GOT3 (cell line): ENCODE measurements at places on chromosomes 1 and 21.

DNA sequence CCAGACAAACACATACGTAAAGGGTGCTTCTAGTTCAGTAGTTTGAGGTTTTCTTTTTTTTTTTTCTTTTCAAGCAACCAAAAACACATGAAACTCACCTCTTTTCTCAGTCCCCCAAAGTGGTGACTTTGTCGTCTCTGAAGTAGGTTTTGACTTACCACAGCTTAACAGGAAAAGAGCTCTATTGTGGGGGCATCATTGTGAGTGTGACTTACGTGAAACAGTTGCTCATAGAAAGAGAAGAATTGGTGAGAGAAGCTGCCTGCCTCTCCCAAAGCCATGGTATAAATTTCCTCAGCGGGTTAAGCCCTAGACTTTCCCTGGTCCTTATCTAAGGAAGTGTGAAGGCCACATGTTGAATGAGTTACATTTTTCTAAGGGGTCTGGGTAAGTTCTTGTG lies 11.9 kb downstream of the FASLG start:
- DNase-seq: no peak

- DNase-seq: no peak
Measured at GRCh38 chr1:48266576-48266975, 44.1 kb downstream of the SLC5A9 start.

DNA sequence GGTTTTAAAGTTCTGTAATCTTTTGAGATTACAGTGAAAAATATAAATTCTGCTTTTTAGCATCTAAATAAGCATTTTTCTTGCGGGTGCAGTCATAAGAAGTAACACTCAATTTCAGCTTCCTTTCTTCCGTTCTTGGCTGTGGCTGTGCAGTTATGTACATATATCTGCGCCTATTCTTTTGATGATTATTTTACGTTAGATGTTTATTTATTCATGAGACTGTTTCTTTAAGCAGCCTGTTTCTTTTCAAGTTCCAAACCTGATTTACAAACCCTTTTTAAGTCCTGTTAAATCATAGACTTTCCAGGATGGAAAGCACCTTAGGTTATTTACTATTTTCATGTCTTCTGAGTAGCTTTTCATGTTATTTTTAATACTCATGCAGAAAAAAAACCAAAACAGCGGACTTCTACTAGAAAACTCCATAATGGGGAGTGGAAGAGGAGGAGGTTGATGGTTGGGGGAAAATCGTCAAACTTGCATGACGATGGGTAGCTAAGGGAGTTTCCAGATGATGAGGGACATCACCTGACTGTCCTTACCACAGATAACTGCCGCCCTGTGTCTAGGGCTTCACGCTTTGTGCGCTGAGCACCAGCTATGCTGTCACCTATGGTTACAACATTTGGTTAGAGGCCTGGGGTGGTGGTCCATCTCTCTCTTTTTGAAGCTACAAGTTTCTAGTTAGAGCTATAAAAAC lies 2.6 kb downstream of the PRDM2 start:
- DNase-seq: no peak

GRCh38 chr1:179820226-179820970 lies 57.2 kb downstream of the TOR1AIP2 start:
- no peak for DNase-seq

GRCh38 chr21:44653123-44653522 lies 1.3 kb downstream of the KRTAP12-4 start:
- DNase-seq: no peak

GRCh38 chr1:161966067-161966466 lies 57.6 kb downstream of the OLFML2B start:
- no peak for DNase-seq

GRCh38 chr1:180135535-180135934 lies 19.1 kb upstream of the QSOX1 start:
- DNase-seq: no peak

GRCh38 chr21:41651830-41652229 lies 115.0 kb downstream of the RIPK4 start:
- DNase-seq: no peak

- DNase-seq: no peak
Measured at GRCh38 chr1:193308438-193308837, 122.0 kb upstream of the B3GALT2 start.

- no peak for DNase-seq
Measured at GRCh38 chr1:198809247-198809646, 170.4 kb downstream of the PTPRC start.

GRCh38 chr1:6584126-6585080 lies 4.6 kb downstream of the ZBTB48 start:
- DNase-seq: no peak

GRCh38 chr1:32115496-32115895 lies 7.6 kb downstream of the KPNA6 start:
- DNase-seq: no peak

DNA sequence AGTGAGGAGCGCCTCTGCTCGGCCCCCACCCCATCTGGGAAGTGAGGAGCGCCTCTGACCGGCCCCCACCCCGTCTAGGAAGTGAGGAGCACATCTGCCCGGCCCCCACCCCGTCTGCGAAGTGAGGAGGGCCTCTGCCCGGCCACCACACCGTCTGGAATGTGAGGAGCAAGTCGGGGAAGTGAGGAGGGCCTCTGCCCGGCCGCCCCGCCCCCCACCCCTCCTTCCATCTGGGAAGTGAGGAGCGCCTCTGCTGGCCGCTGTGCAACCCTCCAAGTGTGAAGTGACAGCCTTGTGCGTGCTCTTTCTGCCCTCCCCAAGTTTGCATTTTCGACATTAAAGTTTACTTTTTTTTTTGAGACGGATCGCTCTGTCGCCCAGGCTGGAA lies 5.1 kb upstream of the ZZZ3 start:
- no peak for DNase-seq

- DNase-seq: no peak
Measured at GRCh38 chr1:230899841-230900251, 31.5 kb upstream of the C1orf198 start.

DNA sequence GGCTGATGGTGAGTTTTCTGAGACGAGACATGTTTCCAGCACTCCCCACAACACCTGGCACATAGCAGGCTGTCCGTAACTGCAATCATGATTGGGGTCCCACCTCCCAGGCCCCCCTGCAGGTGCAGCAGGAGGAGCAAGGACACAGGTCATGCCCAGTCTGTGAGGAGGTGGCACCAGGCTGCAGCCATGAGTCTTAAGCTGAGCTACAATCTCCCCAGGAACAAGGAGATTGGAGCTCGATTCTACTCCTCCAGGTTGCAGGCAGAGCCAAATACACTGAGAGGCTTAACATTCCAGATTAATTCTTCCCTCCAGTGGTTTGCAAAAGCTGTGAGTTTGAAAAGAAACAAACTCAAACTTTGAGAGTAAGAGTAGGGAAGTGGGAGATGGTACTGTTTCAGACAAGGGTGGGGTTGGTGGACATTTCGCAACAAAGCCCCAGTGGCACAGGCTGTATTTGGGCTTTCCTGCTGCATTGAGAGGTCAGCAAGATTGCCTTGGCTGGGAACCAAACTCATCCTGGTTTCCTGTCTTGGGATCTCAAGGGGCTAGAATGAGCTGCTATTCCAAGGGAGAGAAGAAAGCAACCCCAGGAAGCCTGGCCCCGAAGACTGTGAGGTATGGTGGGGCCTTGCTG lies 64.8 kb upstream of the GALNT2 start:
- DNase-seq: no peak

- DNase-seq: no peak
Measured at GRCh38 chr1:59880735-59881134, 45.8 kb downstream of the CYP2J2 start.

GRCh38 chr1:36284061-36284460 lies 22.1 kb upstream of the SH3D21 start:
- no peak for DNase-seq

DNA sequence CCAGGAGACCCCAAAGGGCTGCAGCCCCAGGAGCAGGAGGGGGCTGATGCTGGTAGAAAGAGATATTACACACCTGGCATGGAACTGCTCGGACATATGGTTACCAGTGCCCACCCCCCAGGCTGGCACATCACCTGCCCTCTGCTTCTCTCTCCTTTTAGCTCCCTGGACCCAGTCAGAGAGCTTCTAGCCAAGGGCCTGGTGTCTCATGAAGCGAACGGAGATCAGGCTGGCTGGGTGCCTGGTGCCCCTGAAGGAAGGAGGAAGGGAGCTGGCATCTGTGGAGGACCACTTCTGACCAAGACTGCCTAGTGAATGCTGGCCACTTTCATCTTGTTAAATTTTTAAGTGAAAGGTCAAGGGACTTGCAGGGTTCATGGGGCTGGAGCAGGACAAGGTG lies 53.1 kb downstream of the FOXO6 start:
- DNase-seq: no peak

GRCh38 chr1:21278208-21278859 lies 11.9 kb downstream of the ECE1 start:
- no peak for DNase-seq

DNA sequence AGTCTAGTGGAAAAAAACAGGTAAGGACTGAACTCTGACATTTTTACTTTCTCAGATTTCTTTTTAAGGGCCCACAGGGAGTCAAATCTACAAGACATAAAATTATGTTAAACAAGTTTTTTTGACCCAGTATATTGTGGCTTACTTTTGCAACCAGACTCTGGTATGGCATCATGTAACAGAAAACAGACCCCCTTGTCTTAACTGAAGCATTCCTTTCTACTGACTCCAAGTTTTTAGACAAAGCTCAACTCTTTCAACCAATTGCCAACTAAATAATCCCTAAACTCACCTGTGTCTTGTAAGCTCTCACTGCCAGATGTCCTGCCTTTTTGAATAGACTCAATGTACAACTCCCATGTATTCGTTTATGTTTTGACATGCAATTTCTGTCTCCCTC lies 64.3 kb downstream of the FASLG start:
- DNase-seq: no peak

GRCh38 chr1:38045401-38046332 lies 926 bp downstream of the POU3F1 start:
- DNase-seq: no peak

DNA sequence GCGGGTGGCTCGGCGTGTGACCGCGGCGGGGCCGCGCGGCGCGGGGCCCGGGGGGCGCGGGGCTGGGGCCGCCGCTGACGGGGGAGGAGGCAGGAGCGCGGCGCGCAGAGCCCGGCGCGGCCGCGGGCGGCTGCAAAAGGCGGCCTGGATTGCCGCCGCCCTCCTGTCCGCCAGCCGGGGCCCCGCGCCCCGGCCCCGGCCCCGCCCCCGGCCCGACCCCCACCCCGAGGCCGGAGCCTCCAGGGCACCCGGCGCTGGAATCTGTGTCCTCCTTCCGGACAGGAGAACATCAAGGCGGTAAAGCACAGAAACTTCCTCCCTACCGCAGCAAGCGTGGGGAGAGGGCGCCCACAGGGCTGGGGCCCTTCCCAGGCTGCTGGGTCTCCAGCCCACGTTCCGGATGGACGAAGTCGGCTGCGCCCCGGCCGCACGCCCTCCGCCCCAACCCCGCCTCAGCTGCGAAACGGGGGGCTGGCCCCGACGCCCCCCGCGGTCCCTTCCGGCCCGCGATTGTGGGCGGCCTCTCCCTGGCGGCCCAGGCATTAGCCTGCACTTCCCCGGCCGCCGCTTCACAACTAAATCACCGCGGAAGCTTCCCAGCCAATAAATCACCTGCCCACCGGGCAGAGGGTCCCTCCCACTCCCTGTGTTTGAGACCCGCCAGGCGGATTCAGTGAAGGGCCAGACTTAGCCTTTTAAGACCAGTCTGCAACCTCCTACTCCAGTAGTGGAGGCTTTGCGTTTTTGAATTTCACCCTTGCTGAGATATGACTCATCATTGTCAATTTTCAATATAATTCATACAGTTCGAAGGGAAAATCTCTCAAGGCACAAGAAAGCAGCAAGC lies 106.0 kb downstream of the SLC45A1 start:
- no peak for DNase-seq

DNA sequence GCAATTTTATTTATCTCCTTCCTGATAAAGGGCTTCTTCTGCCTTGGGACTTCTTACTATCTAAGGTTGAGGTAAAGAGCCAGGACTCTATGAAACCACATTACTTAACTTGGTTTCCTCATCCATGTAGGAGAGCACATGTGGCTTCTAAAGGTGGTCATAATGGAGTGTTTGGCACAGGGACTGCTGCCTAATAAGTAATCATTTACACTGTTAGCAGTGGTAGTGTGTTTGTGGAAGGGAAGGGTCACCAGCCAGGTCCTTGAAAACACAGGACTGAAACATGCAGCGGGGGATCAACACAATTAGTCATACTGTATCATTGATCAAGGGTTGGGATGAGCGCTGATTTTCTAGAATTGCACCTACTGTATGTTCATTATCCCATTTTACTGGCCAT lies 59.6 kb downstream of the UCK2 start:
- DNase-seq: no peak

- DNase-seq: no peak
Measured at GRCh38 chr1:108725906-108726305, 13.2 kb downstream of the FNDC7 start.

DNA sequence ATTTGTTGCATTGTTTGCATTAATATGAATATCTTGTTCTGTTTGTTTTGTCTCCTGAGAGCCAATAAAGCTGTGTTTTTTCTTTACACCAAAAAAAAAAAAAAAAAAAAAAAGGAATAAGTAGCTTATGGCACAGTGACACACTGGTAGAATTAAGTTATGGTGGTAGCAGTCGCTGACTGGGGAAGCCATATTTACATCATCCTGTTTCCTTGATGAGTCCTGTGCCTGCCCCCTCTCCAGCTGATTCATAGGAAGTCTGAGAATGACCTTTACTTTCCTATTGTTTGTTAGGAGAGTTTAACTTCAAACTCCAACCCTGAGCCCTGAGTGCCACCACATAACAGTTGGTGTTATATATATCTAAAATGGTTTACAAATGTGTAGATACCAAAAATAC lies 62.2 kb downstream of the OBSCN start:
- no peak for DNase-seq

- DNase-seq: no peak
Measured at GRCh38 chr1:47781171-47781959, 215.8 kb downstream of the TRABD2B start.

DNA sequence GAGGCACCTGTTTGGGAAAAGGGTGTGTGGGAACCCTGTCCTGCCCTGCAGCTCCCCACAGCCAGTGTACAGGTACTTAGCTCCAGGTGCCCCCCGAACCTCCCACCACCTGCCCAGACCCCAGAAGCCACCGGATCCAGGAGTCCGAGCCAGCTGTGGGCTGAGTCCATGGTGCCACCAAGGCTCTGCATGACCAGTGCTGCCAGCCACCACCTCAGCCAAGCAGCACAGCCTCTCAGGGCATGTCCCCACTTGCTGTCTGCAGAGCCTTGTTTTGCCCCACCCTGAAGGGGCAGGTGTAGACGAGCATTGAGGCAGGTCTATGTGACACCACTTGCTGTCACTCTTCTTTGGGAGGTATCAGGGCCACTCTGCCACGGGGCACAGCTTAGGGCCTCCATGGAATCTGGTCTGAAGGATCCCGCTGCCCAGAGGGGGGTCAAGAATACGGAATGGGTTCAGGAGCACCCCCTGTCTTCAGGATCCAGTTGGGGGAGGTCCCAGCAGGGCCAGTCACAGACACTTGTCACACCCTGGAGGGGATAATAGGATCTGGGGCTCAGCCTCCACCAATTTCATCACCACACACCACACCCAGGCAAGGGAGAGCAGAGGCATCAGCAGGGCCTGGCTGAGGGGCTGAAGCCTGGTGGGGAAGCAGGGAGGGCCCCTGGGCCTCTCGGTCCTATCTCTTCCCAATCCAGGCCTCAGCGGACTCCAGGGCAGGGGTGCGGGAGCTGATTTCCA lies 27.7 kb downstream of the ARHGEF19 start:
- DNase-seq: no peak

- DNase-seq: no peak
Measured at GRCh38 chr1:57761628-57762027, 337.8 kb upstream of the DAB1 start.

- no peak for DNase-seq
Measured at GRCh38 chr1:72649991-72650390, 367.7 kb upstream of the NEGR1 start.

- DNase-seq: no peak
Measured at GRCh38 chr1:223133306-223133823, 9.7 kb downstream of the TLR5 start.

- DNase-seq: no peak
Measured at GRCh38 chr1:44276901-44277300, 63.6 kb downstream of the DMAP1 start.
